ENCODE measurements at places on chromosomes 3 and 15. TPM values are rescaled to one million over a fixed set of nuclear protein-coding genes. Genes with fewer than 3 reads are reported as not detected.
A peak's percentile ranks its signal among the peaks of the same experiment; 100 is the strongest.

DNA sequence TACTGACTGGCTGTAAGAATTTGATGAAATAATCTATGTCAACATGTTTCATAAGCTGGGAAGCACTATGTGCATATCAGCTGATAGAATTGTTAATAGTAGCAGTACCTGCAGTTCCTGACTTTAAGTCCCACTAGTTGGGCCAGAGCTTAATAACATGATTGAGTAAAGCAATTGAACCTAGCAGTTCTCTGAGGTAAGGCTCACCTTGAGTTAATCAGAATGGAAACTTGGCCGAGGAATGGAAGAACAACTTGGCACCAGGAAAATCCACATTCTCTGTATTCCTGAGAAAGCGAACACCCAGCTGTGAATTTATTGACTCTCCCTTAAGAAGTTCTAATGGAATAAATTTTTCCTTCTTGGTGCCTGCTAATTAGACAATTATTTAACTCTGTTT, 262.6 kb downstream of the IGSF11 start:
- no peaks in the 10 kb centered on the region for H3K36me3 ChIP-seq
- H3K4me1 ChIP-seq, result no peaks in the 10 kb centered on the region
- H3K27me3 ChIP-seq, result no peaks in the 10 kb centered on the region
- H3K27ac ChIP-seq, result no peak overlapping the region
- no peak for DNase-seq

GRCh38 chr3:132537297-132537696, 59.8 kb upstream of the ACKR4 start:
- H3K27ac ChIP-seq, result peak overlapping the region; percentile 54
- no peak for DNase-seq
- H3K4me3 ChIP-seq, result no peak overlapping the region
- H3K27me3 ChIP-seq, result no peaks in the 10 kb centered on the region
- peaks cover 5% of the 10 kb centered on the region for H3K4me1 ChIP-seq

GRCh38 chr15:77516786-77517185, 96.1 kb downstream of the HMG20A start:
- no peak overlapping the region for H3K4me3 ChIP-seq
- no peaks in the 10 kb centered on the region for H3K27me3 ChIP-seq
- no peak overlapping the region for H3K27ac ChIP-seq
- DNase-seq, result no peak

DNA sequence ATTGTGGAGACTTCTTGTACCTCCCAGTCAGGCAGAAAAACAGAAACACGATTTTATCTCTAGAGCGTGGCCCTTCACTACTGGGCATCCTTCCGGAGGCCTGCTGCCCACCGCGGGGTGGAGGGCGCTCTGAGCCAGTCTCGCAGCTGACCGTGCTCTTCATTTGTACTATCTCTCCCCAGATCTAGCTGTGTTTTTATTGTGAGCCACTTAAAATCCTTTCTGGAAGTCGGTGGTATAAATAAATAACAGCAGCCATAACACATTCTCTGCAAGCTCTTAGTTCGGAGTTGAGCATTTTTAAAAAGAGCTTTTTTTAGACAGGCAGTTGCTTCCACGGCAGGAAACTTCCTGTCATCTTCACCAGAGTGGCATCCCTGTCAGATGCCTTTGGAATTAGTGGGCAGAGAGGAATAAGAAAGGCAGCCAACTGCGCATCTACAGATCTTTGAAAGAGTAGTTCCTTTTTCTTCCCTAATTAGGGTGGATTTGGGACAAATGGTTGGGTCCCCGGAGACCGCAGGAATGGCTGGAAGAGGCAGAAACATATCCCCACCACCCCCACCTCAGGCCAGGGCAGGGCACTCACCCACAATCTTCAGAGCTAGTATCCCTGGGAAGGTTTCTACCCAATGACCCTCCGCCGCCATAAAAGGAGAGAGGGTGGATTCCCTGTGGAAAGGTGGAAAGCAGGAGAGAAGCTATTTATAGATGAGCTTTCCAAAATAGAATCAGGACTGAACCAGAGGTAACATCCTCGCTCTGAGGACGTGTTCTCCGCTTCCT, 91.1 kb downstream of the TOP2B start:
- no peak overlapping the region for H3K4me3 ChIP-seq
- H3K27me3 ChIP-seq, result no peaks in the 10 kb centered on the region
- no peaks in the 10 kb centered on the region for H3K36me3 ChIP-seq
- no peak for DNase-seq

Gene FRMD5
- not detected for total RNA-seq

DNA sequence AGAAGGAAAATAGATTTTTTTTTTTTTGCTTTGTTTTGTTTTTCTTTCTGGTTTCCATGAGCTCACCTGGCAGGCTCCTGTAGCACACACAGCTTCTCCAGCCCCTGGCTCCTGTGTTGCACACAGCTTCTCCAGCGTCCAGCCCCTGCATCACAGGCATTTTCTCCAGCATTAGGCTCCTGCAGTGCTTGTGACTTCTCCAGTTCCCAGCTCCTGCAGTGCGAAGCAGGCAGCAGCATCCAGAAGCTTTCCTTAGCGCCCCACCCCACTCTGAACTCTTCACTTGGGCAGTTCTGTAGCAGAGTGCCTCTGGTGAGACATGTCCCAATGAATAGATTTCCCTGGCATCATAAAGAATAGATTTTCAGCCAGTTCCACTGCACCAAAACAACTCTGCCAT, 5.5 kb upstream of the CCDC39 start:
- H3K4me3 ChIP-seq, result no peak overlapping the region
- H3K4me1 ChIP-seq, result peaks cover 9% of the 10 kb centered on the region
- no peaks in the 10 kb centered on the region for H3K36me3 ChIP-seq
- no peaks in the 10 kb centered on the region for H3K27me3 ChIP-seq
- H3K27ac ChIP-seq, result no peak overlapping the region

- no peaks in the 10 kb centered on the region for H3K27me3 ChIP-seq
- peak overlapping the region; percentile 86 for H3K4me3 ChIP-seq
- no peaks in the 10 kb centered on the region for H3K36me3 ChIP-seq
- peak overlapping the region; percentile 77 for H3K27ac ChIP-seq
Observed at GRCh38 chr15:31216215-31216911, 110.3 kb upstream of the KLF13 start.

- no peak overlapping the region for H3K4me3 ChIP-seq
- no peak for DNase-seq
- H3K27me3 ChIP-seq, result no peaks in the 10 kb centered on the region
- H3K4me1 ChIP-seq, result peaks cover 6% of the 10 kb centered on the region
Observed at GRCh38 chr3:120473389-120473788, 22.6 kb upstream of the FSTL1 start.

Data from thoracic aorta (tissue), 2 donors.